Fibroblast of skin of right biceps (primary cell): ENCODE measurements at places on chromosomes 7 and 10.
A peak's percentile ranks its signal among the peaks of the same experiment; 100 is the strongest.

- peak; percentile 73 for DNase-seq
Measured at GRCh38 chr7:16594061-16594460, 51.5 kb downstream of the ANKMY2 start.

DNA sequence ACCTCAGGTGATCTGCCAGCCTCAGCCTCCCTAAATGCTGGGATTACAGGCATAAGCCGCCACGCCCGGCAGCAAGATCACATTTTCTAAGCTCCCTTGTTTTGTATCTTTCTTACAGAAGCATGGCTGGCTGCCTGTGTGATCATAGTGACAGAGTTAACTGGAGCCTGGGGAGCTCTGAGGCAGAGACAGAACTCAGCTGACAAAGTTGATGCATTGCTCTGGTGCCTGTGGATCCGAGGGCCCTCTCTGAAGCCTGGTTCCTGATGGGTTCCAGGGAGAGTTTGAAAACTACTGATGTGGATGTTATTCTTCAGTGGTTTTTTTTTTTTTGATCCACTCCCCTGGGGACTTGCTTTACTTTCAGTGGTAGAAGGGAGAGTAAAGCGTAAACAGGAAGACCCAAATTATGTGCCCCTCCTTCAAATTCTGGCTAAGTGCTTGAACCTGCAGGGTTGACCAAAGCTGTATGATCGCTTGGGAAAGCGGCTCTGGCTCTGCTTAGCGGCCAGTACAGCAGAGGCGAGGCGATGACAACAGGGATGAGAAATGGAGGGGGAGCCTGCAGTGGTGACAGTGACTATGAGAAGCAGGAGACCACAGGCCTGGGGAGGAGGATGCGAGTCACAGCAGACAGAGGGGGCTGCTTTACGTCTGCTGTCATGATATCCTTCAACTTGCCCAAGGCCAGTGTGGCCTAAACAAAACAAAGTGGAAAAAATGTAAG lies 6.8 kb upstream of the EFCAB10 start:
- DNase-seq = peak; percentile 68

DNA sequence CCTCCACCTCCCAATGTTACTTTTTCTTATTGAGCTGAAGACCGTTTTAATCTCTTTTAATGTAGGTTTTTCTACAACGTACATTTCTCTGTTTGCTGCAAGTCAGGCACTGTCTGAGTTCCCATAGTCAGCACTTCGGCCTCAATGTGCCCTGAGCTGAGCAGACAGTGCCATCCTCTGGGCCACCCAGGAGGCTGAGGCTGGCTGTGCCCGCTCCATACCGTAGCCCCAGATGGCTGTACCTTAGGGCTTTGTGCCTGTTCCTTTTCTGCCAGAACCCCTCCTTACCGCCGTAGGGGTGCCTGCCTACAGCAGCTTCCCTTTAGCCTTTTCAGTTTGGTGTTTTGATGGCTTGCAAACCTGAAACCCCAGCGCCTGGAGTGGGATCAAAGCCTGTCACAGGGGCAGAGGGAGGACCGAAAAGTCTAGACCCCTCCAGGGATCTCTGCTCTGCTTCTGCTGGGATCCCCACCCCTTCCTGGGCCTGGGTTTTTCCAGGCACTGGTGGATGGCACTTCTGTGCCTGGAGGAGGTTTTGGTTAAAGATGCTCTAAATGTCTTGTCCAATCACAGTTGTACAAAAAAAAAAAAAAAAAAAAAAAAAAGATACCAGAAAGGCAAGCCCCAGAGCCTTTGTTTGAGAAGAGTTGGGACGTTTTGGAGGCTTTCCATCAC lies 9.0 kb downstream of the AGAP3 start:
- no peak for DNase-seq

GRCh38 chr7:100888291-100888987 lies 1.1 kb downstream of the UFSP1 start:
- DNase-seq = no peak

GRCh38 chr7:25805027-25805687 lies 346.8 kb upstream of the NFE2L3 start:
- peak; percentile 87 for DNase-seq

GRCh38 chr10:6787091-6787490 lies 207.0 kb upstream of the PRKCQ start:
- DNase-seq = no peak

DNA sequence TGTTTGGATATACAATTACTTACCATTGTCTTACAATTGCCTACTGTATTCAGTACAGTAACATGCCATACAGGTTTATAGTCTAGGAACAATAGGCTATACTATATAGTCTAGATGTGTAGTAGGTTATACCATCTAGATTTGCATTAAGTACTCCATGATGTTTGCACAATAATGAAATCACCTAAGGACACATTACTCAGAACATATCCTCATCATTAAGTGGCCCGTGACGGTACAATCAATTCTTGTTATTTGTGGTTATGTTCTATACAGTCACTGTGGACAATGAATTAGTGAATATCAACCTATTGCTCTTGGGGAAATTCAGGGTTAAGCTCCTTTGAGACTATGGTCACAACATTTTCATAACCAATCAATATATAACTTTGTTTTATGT lies 75.6 kb downstream of the MICU1 start:
- no peak for DNase-seq

DNA sequence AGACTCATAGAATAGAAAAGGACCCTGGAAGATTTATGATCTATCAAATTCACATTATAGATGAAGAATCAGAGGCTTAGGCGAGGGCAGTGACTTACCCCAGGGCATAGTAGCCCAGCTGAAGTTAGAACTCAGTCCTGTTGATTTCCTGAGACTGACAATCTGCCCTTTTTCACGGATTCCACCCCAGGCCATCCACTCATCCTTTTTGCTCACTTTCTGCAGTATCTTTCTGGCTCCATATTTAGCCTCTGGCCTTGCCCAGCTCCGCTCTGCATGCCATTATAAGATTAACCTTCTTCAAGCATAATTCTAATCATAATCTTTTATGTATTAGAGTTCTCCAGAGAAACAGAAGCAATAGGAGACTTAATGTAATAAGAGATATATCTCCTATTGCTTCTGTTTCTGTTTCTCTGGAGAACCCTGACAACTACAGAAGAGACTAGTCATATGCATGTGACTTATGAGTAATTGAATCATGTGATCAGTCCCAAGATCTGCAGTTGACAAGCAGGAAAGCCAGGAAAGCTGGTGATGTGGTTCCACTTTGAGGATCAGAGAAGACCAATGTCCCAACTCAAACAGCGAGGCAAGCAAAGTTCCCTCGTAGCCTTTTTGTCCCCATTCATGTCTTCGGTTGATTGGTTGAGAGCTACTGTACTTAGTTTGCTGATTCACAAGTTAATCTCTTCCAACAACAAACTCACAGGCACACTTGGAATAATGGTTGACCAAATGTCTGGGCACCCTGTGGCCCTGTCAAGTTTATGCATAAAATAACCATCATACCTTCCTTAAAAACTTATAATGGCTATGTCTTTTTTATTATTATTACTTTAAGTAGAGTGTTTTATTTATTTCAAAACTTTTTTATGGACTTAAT lies 412.1 kb downstream of the SUGCT start:
- peak; percentile 17 for DNase-seq
